ENCODE measurements at places on chromosomes 3 and 15. TPM values are rescaled to one million over a fixed set of nuclear protein-coding genes. Genes with fewer than 3 reads are reported as not detected.

- peak; percentile 26 for DNase-seq
- H3K4me1 ChIP-seq = peaks cover 8% of the 10 kb centered on the region
- H3K4me3 ChIP-seq = no peak overlapping the region
- H3K27ac ChIP-seq = no peak overlapping the region
Measured at GRCh38 chr15:85463276-85463892, 83.0 kb downstream of the AKAP13 start.

GRCh38 chr15:82640672-82641071 is 6.5 kb downstream of the CPEB1 start:
- no peak overlapping the region for H3K27ac ChIP-seq
- H3K4me3 ChIP-seq = no peak overlapping the region
- no peaks in the 10 kb centered on the region for H3K4me1 ChIP-seq

DNA sequence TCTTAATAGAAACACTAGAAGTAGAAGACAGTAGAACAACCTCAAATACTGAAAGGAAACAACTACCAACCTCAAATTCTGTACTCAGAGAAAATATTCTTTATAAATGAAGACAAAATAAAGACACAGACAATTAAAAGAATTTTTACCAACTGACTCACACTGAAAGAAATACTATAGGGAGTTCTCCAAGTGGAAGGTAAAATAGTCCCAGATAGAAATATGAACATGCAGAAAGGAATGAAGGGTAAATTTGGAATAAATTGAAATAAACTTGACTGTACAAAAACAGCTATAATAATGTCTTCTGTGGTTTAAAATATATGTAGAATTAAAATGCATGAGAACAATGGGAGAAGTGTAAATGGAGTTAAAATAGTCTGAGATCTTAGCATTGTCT is 36.7 kb upstream of the CCDC174 start:
- no peak overlapping the region for H3K27ac ChIP-seq
- no peaks in the 10 kb centered on the region for H3K36me3 ChIP-seq
- no peaks in the 10 kb centered on the region for H3K4me1 ChIP-seq
- DNase-seq = no peak
- peaks cover 21% of the 10 kb centered on the region for H3K27me3 ChIP-seq

GRCh38 chr15:77025941-77026411 is 31.1 kb downstream of the PSTPIP1 start:
- no peak for DNase-seq
- no peak overlapping the region for H3K4me3 ChIP-seq
- H3K4me1 ChIP-seq = peaks cover 27% of the 10 kb centered on the region

GRCh38 chr3:155110022-155110421 is 29.9 kb downstream of the MME start:
- no peaks in the 10 kb centered on the region for H3K27me3 ChIP-seq
- H3K4me1 ChIP-seq = peaks cover 36% of the 10 kb centered on the region
- H3K36me3 ChIP-seq = no peaks in the 10 kb centered on the region
- no peak overlapping the region for H3K4me3 ChIP-seq

- peaks cover 4% of the 10 kb centered on the region for H3K27me3 ChIP-seq
- H3K4me1 ChIP-seq = no peaks in the 10 kb centered on the region
- H3K27ac ChIP-seq = no peak overlapping the region
- no peak for DNase-seq
- H3K4me3 ChIP-seq = no peak overlapping the region
Measured at GRCh38 chr3:53531749-53532148, 37.3 kb downstream of the CACNA1D start.

GRCh38 chr3:37183976-37184375 is 9.6 kb upstream of the LRRFIP2 start:
- no peak overlapping the region for H3K27ac ChIP-seq
- no peaks in the 10 kb centered on the region for H3K27me3 ChIP-seq
- DNase-seq = no peak
- H3K36me3 ChIP-seq = no peaks in the 10 kb centered on the region
- H3K4me1 ChIP-seq = no peaks in the 10 kb centered on the region
- no peak overlapping the region for H3K4me3 ChIP-seq

GRCh38 chr3:2927259-2927658 is 182.9 kb downstream of the IL5RA start:
- H3K36me3 ChIP-seq = no peaks in the 10 kb centered on the region
- no peak overlapping the region for H3K4me3 ChIP-seq
- no peak overlapping the region for H3K27ac ChIP-seq
- DNase-seq = no peak
- H3K4me1 ChIP-seq = no peaks in the 10 kb centered on the region

DNA sequence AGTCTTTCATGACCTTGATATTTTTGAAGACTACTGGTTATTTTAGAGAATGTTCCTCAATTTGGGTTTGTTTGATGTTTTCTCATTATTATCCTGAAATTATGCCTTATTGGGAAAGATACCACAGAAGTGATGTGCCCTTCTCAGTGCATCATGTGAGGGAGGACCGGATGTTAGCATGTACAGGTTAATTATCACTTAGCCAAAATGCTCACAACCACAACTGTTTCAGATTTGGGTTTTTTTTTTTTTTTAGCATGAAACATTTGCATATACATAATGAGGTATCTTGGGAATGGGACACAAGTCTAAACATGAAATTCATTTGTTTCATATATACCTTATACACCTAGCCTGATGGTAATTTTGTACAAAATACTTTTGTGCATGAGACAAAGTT is 59.8 kb downstream of the PIK3R4 start:
- peaks cover 27% of the 10 kb centered on the region for H3K36me3 ChIP-seq
- no peaks in the 10 kb centered on the region for H3K27me3 ChIP-seq
- no peak overlapping the region for H3K27ac ChIP-seq
- no peak overlapping the region for H3K4me3 ChIP-seq
- no peak for DNase-seq
- no peaks in the 10 kb centered on the region for H3K4me1 ChIP-seq

DNA sequence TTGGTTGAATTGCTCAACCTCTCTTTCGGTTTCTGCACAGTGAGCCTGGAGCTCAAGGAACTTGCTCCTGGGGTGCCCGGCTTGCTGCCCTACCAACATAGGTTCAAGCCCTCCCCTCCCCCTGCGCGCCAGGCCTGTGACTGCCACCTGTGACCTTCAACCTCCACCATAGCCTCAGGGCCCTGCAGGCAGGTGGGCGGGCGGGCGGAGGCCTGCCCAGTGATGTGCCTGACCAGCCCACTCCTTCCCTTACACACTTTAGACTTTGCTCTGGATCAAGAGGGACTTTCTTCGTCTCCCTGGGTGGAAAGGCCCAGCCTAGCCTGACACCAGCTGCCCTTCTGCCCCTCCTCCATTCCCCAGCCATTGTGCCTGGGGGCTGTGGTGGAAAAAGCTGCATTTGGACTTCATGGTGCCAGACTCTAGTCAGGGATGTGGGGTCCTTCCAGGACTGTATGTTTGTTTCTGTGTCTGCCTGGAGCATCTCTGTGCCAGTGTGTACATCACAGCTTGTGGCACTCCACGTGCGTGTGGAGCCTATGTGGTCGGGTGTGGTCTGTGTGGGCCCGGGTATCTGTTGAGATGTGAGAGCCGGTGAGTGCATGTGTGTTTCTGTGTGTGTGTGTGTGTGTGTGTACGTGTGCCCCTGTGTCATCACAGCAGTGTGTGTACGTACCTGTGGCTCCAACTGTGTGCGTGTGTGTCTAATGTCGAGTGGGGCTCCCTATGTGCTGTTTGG is 9.5 kb downstream of the PRKCD start:
- H3K27ac ChIP-seq = no peak overlapping the region
- DNase-seq = no peak
- no peak overlapping the region for H3K4me3 ChIP-seq
- H3K36me3 ChIP-seq = peaks cover 2% of the 10 kb centered on the region
- H3K27me3 ChIP-seq = no peaks in the 10 kb centered on the region

- no peak for DNase-seq
- H3K36me3 ChIP-seq = no peaks in the 10 kb centered on the region
- no peaks in the 10 kb centered on the region for H3K4me1 ChIP-seq
- no peak overlapping the region for H3K27ac ChIP-seq
- H3K4me3 ChIP-seq = no peak overlapping the region
Measured at GRCh38 chr15:68537506-68537905, 41.3 kb upstream of the CORO2B start.

GRCh38 chr15:40428185-40428584 is 12.6 kb upstream of the BAHD1 start:
- H3K27ac ChIP-seq = no peak overlapping the region
- no peak overlapping the region for H3K4me3 ChIP-seq

- H3K36me3 ChIP-seq = peaks cover 73% of the 10 kb centered on the region
- no peak overlapping the region for H3K27ac ChIP-seq
- no peaks in the 10 kb centered on the region for H3K27me3 ChIP-seq
- no peak for DNase-seq
- H3K4me1 ChIP-seq = no peaks in the 10 kb centered on the region
Measured at GRCh38 chr3:52401551-52401950, 43.4 kb downstream of the SEMA3G start.

DNA sequence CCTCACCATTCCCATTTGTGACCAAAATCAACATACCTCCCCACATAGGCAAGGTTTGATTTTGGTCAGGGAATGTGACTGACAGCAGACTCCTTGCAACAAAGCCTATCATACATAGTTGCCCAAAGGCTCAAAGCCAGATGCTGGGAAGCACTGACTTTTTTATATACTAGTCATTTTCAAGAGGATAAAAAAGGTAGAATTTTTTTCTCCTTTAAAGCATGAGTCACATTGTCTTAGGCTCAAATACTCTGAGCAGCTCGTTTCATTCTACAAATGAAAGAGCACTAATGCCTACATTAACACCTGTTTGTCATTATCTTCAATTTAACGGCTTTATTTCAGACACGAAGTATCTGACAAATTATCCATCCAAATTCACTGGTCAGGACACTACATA is 36.2 kb downstream of the ICE2 start:
- H3K4me3 ChIP-seq = no peak overlapping the region
- no peak overlapping the region for H3K27ac ChIP-seq
- H3K4me1 ChIP-seq = no peaks in the 10 kb centered on the region
- DNase-seq = no peak

GRCh38 chr3:139689122-139689521 is 11.3 kb upstream of the NMNAT3 start:
- H3K4me3 ChIP-seq = no peak overlapping the region
- H3K27ac ChIP-seq = no peak overlapping the region

DNA sequence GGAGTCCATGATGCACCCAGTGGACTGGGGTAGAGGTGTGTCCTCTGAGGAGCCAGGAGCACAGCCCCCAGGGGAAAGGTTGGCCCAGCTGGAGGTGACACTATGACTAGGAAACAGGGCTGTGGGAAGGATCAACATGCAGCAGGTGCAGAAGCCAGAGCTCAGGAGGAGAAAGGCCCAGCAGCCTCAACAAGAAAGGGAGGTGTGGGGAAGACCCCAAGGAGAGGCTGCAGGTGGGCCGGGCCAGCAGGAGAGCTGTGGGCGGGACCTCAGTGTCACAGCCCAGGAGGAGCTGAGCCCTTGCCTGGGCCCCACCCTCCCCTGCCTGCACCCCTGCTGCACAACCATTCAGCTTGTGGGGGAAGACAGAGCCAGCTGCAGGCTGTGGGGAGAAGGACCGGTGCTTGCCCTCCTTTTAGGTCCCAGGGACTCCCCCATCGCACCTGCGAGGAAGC is 18.4 kb upstream of the KLF13 start:
- peaks cover 95% of the 10 kb centered on the region for H3K4me1 ChIP-seq
- H3K36me3 ChIP-seq = no peaks in the 10 kb centered on the region
- H3K27me3 ChIP-seq = no peaks in the 10 kb centered on the region
- H3K4me3 ChIP-seq = peak overlapping the region; percentile 37

DNA sequence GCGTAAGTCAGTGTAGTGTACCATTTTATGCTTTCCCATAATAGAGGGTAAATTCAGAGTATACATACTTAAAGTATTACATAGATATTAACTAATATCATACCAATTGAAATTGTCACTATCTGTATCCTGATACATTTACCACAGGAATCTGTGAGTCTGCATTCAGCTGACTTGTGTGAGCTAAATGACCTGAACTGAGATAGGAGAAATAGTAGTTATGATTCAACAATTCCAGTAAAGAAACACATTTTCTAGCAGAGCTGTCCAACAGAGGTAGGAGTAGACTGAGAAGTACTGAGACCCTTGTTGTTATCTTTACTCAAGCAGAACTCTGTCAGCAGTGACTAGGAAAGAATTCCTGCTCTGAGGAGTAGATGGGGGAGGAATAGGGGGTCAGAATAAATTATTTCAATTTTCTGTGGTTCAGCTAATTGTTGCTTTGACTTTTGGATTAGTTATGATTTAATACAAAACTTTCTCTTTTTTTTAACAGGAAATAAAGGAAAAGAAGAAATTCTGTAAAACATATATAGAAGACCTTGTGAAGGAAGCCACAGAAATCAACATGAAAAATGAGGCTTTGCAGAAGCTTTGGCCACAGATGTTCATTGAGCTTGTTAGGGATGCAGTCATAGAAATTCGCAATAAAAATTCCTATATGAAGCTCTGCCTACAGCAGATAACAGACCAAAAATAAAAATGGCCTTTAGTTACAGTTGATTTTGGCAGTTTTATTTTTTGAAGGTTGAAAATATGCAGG is 66.2 kb upstream of the THSD4 start:
- no peaks in the 10 kb centered on the region for H3K4me1 ChIP-seq
- no peaks in the 10 kb centered on the region for H3K36me3 ChIP-seq
- no peak overlapping the region for H3K4me3 ChIP-seq

GRCh38 chr3:115930168-115930567 is 306.9 kb downstream of the GAP43 start:
- no peaks in the 10 kb centered on the region for H3K4me1 ChIP-seq
- no peaks in the 10 kb centered on the region for H3K36me3 ChIP-seq
- no peak for DNase-seq
- H3K27me3 ChIP-seq = no peaks in the 10 kb centered on the region
- no peak overlapping the region for H3K27ac ChIP-seq

DNA sequence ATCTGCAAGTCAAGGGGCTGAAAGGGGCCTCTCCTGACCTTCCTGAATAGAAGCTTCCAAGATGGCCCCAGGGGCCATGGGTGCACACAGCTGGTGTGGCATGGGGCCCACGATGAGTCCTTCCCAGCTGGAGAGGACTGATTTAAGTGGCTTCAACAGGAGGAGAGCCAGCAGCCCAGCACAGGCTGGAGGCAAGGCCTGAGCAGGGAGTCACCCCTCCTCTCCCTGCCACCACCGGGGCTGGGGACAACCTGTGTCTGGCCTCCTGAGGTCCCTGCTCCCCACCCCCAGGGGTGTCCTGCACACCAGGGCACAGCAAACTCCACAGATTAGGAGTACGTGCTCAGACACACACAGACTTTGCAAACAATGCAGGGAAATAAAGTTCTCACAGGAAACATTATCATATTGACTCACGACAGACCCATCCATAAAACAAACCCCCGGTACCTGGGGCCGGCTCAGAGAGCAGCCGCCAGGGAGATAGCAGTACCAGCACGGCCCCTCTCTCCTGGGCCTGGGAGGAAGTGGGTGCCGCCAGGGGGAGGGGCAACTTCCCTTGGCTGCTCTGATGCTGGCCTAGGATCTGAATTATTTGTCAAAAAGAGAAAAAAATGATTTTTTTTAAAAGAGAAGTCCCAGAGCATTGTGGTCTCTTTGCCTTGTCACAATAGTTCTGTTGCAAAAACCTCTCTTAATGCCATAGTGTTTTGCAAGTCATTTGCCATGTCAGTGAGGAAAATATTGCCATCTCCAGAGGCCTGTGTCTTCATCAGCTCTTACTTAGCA is 21.9 kb upstream of the TSEN2 start:
- H3K4me1 ChIP-seq = peaks cover 7% of the 10 kb centered on the region
- H3K27ac ChIP-seq = no peak overlapping the region
- H3K27me3 ChIP-seq = no peaks in the 10 kb centered on the region
- no peaks in the 10 kb centered on the region for H3K36me3 ChIP-seq
- H3K4me3 ChIP-seq = no peak overlapping the region
- DNase-seq = no peak

GRIP2 gene
- polyA plus RNA-seq = 0.37 TPM

MB21D2 gene
- polyA plus RNA-seq = 2.4 TPM

P2RY14 gene
- 2.1 TPM for polyA plus RNA-seq

FAM174B gene
- 8.8 TPM for polyA plus RNA-seq

SH2D7 gene
- polyA plus RNA-seq = 0.05 TPM

C3orf62 gene
- polyA plus RNA-seq = 15.6 TPM

FBXL22 gene
- 0.68 TPM for polyA plus RNA-seq

SCAANT1 gene
- polyA plus RNA-seq = not detected
